NCI-H510A treated with DMSO at 0.1 percent for 48 hours (cell line): ENCODE measurements at places on chromosomes 7 and 10.

GRCh38 chr10:18607503-18608378 lies 43.6 kb downstream of the NSUN6 start:
- DNase-seq = peak; percentile 62

- no peak for DNase-seq
These were observed 10.1 kb upstream of the SEMA3A start for GRCh38 chr7:84204655-84205054.

GRCh38 chr7:77727936-77728701 lies 31.9 kb downstream of the RSBN1L start:
- peak; percentile 39 for DNase-seq

DNA sequence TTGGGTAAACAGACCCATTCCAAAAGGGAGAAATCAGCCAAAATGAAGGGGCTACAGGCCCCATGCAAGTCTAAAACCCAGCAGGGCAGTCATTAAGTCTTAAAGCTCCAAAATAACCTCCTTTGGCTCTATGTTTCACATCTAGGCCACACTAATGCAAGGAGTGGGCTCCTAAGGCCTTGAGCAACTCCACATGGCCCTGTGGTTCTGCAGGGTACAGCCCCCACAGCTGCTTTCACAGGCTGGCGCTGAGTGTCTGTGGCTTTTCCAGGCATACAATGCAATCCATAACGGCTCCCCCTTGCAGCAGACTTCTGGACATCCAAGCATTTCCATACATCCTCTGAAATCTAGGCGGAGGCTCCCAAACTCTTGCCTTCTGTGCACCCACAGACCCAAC lies 9.0 kb downstream of the TMEM243 start:
- no peak for DNase-seq

GRCh38 chr10:112465299-112465883 lies 18.4 kb downstream of the VTI1A start:
- no peak for DNase-seq

DNA sequence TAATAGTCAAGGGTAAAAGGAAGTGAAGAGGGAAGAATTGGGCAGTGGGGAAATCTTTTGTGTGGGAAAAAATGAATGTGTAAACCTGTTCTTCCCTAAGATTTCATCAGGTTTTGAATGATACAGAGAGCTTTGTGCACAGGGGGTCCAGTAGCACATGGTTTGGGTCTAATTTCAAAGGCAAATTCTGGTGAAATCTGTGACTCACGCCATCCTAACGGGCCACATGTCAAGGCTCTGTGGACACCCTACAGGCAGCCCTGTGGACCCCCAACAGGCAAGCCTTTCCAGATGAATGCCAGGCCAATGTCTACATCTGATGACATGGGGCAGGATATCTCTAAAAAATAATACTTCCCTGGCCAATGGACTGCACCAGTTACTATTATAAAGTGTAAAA lies 309.8 kb downstream of the PARD3 start:
- DNase-seq = no peak

DNA sequence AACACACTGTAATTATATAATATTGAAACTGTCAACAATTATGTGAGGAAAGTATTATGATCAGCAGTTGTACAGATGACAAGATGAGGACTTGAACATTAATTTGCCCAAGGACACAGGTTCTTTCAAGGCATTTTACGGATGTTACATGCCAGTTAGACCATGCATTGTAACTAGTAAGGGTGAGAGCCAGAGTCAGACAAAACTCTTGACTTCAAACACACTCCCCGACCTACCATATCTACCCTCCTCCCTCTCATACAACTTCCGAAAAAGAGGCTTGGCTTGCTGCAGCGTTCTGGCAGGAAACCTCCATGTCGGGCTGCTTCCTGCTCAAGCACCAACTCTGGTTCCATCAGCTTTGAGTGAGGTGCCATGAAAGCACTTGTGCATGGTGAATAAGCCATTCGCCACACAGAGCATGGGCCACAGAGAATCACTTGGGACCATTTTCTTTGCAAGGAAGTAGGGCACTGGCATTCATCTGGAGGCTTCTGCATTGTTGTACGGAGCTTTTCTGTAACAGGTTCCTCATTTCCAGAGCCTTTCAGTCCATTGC lies 53.2 kb downstream of the FOXI2 start:
- DNase-seq = no peak

- DNase-seq = no peak
These were observed 90.7 kb upstream of the KIAA1217 start for GRCh38 chr10:24118246-24118645.

DNA sequence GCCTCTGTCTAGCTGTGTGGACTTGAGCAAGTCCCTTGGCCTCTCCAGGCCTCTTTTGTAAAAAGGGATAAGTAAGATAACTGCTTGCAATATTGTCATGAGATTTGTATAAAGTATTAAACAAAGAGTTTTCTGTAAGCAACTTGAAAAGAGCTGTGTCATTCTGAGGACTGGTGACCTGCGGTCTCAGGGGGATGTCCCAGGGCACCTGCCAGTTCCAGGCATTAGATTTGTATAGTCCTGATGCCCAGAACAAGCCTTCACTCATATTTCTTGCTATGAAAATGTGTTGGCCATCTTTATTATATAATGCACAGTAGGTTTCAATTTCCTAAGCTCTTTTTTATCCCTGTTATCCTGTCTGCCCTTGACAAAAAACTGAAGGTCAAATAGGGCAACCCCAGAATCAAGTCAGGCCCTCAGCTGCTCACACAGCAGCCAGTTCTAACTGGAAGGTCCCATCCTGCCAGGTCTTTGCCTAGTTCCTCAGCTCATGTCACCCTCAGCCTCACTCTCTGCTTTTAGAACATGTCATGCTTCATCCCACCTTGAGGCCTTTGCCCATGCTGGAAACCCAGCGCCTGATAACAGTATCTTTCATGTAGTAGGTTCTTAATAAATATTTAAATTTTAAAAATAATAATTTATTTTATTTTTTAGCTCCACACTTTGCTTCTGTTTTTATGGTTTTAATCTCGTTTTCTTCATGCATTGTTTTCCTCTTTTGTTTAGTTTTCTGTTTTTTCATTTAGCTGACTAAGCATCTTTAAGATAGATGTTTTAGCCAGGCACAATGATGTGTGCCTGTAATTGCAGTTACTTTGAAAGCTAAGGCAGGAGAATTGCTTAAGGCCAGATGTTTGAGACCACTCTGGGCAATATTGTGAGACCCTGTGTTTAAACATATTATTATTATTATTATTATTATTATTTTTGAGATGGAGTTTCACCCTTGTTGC lies 87.5 kb upstream of the ZNF92 start:
- DNase-seq = no peak

DNA sequence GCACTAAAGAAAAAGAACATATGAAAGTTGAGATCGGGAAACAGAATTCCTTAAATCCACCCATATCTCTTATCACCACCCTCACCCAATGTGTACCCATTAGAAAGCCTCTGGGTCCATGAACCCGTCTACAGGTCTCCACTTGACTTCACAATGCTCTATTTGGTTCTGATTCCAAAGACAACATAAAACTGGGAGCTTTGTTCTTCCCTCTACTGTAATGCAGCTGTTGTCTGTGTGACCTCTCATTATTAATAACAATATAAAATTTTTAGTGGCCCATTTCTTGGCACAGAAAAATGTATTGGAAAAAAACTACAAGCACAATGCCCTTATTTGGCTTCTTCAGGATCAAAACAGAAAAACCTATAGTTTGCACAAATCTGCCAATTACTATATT lies 30.0 kb downstream of the DOCK4 start:
- no peak for DNase-seq

GRCh38 chr7:31110331-31111108 lies 58.4 kb downstream of the ADCYAP1R1 start:
- DNase-seq = no peak

- peak; percentile 5 for DNase-seq
These were observed 46.0 kb downstream of the PRKAR2B start for GRCh38 chr7:107090457-107090856.

GRCh38 chr10:14556285-14556956 lies 218.3 kb downstream of the FAM107B start:
- peak; percentile 34 for DNase-seq

DNA sequence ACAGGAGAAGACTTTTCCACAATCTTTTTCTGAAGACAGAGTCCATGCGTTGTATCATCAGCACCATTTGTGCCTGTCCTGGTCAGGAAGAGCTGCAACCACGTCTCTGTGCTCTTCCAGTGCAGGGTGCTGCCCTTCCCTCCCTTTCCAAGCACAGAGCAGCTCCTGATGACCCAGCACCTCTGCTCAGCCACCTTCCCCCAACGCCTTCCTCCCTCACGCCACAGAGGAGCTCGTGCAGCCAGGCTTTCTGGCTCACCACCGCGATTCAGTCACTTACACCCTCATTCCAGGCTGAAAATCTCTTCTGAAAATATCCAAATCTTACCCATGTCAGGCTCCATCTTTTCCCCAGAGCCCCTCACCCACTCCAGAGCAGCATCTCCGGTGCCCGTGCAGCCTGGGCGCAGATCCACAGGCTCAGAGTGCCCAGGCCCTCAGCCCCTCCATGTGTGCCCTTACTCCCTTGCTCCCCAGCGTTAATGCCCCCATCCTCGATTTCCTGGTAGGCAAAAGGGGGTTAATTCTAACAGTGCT lies 181.5 kb downstream of the DIP2C start:
- DNase-seq = no peak

GRCh38 chr10:126114884-126115555 lies 218.7 kb downstream of the FANK1 start:
- DNase-seq = peak; percentile 23

- no peak for DNase-seq
These were observed 103.4 kb downstream of the EVX1 start for GRCh38 chr7:27345997-27346396.

GRCh38 chr10:88870089-88870488 lies 10.0 kb upstream of the STAMBPL1 start:
- no peak for DNase-seq

DNA sequence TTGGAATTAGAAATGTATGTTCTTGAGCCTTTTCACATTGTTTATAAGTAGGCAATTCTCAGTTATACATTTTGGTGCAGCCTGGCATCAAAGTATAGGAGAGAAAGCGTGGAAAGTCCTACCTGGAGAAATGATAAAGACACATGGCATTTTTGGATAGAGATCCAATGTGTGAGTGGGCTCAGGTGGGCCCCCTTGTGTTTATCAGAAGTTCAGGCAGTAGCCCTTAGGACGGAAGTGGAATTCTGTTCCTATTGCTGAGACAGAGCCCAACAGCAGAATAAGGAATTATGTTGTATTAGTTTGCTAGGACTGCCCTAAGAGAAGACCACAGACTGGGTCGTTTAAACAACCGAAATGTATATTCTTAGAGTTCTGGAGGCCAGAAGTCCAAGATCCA lies 85.2 kb upstream of the AMPH start:
- no peak for DNase-seq

DNA sequence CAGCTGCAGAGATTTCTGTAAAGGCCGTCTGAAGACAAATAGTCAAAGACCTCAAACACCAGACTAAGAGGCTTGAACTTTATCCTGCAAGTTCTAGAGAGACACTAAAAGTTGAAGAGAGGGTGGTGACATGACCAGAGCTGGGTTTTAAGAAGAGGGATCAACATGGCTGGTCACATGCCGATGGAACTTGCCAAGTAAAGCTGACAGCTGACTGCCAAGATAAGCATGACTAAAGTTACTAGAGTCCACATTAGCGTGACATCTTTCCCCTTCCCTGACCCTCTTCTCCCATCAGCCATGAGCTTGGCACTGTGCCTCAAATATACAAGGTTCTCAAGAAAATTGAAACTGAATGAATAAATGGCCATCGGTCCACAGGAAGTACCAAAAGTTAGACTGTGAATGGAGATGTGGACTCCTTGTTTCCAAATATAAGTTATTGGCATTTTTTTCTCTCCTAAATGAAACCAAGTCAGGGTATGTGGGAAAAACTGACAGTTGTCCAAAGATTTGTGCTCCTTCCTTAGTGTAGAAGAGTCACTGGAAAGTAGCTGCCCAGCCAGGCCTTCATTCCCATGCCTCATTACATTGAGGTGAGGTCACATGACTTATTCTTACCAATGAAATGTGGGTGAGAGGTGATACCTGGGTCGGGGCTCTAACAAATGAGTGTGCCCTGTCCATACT lies 24.5 kb downstream of the XPNPEP1 start:
- no peak for DNase-seq

DNA sequence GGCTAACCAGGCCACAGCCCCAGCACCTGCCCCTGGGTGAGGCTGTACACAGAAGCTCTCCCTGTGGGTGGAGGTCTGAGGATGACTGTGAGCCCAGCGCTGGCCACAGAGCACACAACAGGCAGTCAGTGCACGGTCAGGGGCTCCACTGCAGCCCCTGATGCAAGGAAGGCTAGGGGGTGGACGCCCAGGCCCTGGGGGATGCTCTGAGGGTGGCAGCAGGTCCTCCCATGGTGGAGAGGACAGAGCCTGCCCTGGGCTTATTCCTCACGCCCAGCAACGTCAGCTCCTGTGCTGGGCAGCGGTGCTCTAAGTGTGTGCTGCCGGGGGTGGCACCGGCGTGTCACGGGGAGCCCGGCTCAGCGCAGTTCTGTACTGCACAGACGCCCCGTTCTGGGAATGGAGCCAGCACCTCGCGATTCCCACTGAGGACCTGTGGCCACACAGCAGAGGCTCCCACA lies 223.2 kb downstream of the MAD1L1 start:
- DNase-seq = no peak

- DNase-seq = no peak
These were observed 20.7 kb downstream of the SLC16A9 start for GRCh38 chr10:59688921-59689351.

- DNase-seq = no peak
These were observed 486 bp upstream of the SORCS1 start for GRCh38 chr10:107164992-107165391.

DNA sequence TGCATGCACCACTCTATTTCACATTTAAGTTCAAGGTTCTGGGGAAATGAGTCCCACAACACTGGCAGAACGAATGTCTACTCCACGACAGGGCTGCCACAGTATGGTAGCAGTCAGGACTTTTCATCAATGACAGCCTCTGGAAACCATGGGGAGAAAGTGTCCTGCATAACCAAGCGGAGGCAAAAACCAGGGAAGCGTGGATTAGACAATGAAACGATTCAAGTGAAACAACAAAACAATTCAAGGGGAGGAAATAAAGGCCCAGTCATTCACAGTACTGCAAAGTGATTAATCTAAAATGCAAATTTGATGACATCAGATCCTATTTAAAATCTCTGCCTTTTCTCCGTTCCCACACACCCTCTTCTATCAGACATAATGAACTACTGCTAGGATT lies 168.2 kb downstream of the DPY19L1 start:
- no peak for DNase-seq

GRCh38 chr7:86911659-86912058 lies 147.8 kb downstream of the ELAPOR2 start:
- no peak for DNase-seq
